Left colon (tissue), 2 donors: ENCODE measurements at places on chromosomes 2 and 18. TPM values are rescaled to one million over a fixed set of nuclear protein-coding genes. Genes with fewer than 3 reads are reported as not detected.

Gene ASAP2
- total RNA-seq = 63.8 TPM

DNA sequence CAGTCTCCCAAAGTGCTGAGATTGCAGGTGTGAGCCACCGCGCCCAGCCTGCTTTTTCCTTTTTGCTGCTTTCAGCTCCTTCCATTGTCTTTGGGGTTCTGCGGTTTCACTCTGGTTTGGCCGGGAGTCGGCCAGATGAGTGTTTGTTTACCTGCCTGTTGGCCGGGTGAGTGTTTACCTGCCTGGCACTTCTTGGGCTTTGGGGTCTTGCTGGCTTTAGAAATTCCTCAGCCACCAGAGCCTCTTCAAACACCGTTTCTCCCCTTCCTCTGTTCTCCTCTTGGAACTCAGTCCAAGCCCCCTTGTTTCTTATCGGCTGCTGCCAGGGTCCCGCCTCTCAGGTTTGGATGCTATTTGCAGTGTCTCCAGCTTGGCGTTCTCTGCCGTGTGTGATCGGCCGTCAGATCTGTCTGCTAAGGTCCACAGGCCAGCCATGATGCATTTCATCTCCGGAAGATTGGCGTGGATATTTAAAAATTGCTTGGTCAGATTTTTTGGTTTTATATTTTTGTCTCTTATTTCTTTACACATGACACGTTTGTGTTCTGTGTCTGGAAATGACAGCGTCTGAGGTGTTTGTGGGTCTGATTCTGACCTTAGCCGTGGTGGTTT, 14.2 kb upstream of the GAL3ST2 start:
- DNase-seq = no peak

Gene TEX44
- total RNA-seq = not detected

Gene SLC4A3
- 1.2 TPM for total RNA-seq

Gene GIGYF2
- 66.3 TPM for total RNA-seq

DNA sequence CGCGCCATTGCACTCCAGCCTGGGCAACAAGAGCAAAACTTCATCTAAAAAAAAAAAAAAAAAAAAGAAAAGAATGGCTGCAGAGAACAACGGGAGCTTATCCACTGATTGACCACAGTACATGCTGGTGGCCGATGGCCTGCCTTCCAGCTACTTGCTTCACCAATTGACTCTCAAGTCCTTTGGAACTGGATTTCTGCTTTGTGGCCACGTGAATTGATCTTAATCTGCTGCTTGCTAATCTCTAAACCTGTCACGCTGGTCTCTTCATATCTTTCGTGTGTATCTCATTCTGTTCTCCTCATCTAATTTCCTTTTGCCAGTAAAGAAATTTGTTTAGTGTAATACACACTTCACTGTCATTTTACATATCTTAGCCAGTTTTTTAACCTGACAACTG, 512.5 kb upstream of the CNTNAP5 start:
- DNase-seq = no peak

- no peak for DNase-seq
Measured at GRCh38 chr2:133209325-133209724, 358.9 kb downstream of the NCKAP5 start.

Gene GTF2A1L
- not detected for total RNA-seq
